Diencephalon (tissue), 1 donor: ENCODE measurements at places on chromosomes 4 and X. TPM values are rescaled to one million over a fixed set of nuclear protein-coding genes. Genes with fewer than 3 reads are reported as not detected.

ESX1 gene
- not detected for total RNA-seq

PTTG2 gene
- not detected for total RNA-seq

KLF8 gene
- total RNA-seq = 21.0 TPM

KIAA0232 gene
- 66.4 TPM for total RNA-seq

ARMCX1 gene
- 80.5 TPM for total RNA-seq
